ENCODE measurements at places on chromosomes 7 and 10.

DNA sequence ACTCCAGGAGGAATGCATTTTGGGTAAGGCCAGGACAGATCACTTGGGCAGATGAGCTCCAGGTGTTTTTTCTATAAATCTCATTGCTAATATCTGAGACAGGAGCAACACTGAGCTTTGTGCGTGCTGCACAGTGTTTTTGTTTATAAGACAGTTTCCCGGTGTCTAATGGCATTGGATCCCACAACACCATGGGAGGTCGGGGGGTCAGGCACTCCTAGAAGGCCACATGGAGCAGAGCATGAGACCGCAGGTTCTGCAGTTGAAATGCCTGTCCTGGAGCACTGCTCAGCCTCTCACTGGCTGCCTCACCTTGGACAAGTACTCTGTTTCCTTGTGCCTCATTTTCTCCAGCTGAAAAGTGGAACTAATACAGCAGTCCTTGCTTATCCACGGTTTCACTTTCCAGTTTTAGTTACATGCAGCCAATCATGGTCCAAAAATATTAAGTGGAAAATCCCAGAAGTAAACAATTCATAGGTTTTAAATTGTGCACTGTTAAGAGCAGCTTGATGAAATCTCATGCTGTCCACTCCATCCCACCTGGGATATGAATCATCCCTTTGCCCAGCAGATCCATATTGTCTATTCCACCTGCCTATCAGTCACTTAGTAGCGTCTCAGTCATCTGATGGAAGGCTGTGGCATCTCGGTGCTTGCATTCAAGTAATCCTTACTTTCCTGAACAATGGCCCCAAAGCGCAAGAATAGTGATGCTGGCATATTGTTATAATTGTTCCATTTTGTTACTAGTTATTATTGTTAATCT, 35.2 kb downstream of the ATXN7L1 start:
- no peak for DNase-seq

DNA sequence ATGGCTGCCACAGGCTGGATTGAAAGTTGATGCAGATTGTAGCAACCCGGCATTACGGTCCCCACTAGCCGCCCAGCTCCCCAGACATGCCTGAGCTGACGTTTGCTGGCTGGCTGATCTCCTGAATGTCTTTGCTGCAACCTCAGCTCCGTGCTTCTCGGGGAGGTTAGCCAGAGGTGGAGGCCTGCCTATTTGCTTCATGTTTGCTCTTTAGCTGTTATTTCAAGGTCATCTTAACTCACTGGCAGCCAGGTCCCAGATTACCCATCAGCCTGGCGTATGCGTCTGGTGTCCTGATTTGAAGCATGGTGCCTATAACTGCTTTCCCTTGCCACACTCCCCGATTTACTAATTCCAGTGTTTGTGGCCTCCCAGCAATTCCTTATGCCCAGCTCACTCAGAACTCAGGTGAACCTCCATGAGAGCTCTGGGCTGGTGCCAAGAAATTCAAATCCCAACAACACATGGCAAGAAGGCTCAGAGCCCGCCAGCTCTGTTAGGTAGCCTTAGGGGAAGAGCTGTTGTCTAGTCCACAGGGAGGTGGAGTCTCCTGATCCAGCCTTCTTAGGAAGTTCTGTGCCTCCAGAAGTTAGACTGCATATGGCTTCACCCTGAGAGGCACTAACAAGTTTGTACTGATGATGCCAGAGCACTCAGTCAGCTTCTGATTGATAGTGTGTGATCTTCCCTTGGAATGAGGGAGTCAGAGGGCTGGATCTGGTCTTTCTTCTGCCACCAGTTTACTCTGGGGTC, 69.7 kb upstream of the EXOC4 start:
- DNase-seq: no peak

- no peak for DNase-seq
Observed at GRCh38 chr7:101303102-101303701, 18.4 kb downstream of the IFT22 start.

GRCh38 chr7:11689096-11689495, 142.9 kb downstream of the THSD7A start:
- no peak for DNase-seq

DNA sequence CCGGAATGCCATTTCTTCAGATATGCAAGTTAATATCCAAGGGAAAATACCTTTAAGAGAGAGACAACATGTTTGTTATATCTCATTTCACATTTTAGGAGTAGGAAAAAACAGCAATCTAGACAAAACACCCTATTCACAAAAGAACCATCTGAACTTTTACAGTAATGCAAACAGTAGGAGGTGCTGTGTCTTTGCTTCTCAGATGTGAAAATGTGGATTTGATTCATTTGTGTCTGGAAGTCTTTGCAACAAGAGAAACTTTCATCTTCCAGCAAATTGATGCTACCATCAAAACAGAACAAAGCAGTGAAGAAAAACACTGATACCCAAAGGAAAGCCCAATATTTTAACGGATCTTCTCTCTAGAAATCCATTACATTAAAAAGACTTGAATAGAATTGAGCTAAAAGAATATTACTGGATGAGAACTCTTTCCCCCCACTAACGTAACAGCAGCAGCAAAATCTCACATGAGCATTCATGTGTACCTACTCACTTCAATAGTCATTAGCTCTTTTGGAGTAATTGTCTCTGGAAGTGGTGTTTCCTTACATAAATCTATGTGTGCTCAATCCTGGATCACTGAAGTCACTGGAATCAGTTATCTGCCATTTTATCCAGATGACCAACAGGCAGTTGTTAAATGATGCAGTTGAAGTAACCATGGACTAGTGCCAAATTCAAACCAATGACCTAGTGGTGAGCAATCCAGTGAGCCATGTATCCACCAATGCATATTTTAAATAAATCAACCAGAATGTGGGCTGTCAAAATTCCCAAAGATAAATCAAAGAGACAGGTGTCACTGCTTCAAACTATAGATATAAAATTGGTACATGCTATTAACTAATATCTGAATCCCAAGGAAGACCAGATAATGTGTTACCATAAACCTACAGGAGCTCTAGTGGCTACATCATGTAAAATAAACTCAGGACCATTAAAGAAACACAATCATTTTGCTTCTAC, 1.8 kb downstream of the SEMA3C start:
- no peak for DNase-seq

- DNase-seq: no peak
Observed at GRCh38 chr7:69843653-69844052, 245.4 kb downstream of the AUTS2 start.

DNA sequence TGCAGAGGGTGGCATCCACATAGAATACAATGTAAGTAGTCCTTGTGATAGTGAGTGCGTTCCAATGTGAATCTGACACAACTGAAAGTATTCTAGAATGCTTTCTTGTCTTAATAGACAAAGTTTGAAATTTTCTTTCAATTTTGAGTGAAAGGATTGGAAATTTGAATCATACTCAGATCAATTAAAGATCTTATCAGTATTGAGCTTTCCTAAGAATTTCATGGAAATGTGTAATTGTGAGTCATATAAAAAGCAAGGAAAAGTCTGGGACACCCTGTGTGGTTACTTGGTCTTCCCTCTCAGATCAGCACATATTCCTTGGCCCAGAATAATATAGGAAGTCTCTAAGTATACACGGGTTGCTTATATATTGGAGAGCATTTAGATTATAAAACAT, 99.1 kb downstream of the MBL2 start:
- DNase-seq: no peak

DNA sequence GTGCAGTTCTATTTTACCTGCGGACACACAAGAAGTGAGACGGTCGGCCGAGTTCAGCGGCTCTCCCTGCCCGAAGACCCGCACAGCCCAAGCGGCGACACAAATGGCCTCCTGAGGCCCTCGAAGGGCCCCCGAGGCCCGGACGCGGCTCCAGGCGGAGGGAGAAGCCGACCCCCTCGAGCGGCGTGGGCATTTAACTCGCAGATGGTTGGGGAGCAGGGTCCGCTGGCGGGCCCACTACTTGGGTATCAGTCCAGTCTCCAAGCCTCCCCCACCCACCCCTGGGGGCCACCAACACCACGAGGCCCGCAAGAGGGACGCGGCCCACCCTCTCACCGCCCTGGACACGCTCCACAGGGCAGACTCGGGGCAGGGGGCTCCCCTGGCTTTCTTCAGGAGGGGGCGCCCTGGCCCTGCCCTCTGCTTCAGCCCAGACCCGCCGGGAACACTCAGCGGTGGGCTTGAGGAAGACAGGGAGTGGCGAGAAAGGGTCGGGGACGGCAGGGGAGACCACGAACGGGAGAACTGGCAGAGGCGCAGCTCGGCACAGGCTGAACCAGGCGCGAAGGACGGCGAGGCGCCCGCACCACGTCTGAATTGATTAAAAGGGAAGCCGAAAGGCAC, 1.7 kb downstream of the IGF2BP3 start:
- DNase-seq: no peak

GRCh38 chr7:157845203-157845835, 508.5 kb downstream of the DNAJB6 start:
- no peak for DNase-seq

DNA sequence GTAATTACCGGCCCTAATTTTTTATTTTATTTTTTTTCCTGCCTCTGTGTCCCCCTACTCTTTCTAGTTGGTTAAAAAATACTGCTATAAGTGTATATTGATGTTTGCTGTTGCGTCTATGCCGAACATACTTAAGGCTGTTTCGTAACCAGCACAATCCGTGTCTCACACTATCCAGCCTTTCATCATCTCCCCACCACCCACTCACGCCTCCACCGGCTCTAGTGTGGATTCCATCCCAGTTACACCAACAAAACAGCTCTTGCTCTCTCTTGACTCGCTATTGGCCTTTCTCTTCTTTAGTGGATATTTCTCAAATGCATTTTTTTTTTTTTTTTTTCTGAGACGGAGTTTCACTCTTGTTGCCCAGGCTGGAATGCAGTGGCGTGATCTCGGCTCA, 70.1 kb upstream of the CAMK1D start:
- DNase-seq: no peak

DNA sequence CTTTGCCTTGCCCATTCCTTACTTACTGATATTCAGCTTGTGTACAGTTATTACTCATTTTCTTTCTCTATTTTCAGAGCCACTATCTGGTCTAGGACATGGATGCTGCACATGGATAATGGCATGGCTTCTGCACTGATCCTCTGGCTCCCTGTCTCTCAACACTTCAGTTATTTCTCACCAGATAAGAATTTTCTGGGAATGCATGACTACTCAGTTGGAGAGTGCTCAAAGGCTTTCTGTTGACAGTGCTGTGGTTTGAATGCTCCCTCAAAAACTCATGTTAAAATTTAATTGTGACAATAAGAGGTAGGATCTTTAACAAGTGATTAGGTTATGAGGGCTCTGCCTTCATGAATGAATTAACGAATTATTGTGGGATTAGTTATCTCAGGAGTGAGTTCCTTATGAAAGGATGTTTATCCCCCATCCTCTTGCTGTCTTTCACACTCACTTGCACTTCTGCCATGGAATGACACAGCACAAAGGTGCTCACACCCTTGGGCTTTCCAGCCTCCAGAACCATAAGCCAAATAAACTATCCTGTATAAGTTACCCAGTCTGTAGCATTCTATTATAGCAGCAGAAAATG, 16.1 kb upstream of the PIK3CG start:
- no peak for DNase-seq

DNA sequence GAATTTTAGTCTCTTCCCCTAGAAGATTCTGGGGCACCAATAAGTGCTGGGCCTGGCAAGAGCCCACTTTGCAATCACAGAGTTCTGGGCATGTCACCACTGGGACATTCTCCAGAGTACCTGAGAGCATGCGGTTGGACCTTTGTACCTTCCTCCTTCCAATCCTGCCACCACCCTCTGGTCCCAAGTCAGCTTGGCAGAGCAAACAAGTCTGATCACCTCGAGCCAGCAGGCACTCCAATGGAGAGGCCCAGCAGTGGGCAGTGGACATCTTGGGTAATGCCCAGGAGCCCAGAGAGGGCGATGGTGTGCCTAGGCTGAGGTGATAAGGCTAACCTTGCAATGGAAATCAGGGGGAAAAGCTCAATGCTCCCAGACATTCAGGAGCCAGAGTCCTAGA, 43.4 kb downstream of the SH3PXD2A start:
- no peak for DNase-seq

- no peak for DNase-seq
Observed at GRCh38 chr10:33142295-33142694, 184.3 kb upstream of the ITGB1 start.

DNA sequence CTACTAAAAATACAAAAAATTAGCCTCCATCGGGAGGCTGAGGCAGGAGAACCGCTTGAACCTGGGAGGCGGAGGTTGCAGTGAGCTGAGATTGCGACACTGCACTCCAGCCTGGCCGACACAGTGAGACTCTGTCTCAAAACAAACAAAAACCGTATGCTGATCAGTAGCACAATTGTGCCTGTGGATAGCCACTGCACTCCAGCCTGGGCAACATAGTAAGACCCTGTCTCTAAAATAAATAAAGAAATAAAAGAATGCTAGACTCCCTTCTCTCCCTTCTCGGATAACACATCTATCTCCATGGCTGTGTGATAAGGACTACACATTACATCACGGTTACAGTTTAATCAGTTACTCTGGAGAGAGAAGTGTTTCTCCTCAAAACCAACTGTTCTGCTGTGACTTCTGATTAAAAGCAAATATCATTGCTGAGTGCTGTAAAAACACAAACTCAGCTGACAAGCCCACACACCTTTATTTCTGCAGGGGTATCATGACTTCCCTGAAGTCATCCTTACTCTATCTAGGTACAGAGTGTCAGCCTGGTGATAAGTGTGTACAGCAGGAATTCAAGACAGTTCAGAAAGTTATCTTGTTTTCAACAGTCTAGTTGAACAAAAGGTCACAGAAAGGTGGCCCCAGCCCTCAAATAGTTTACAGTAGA, 5.3 kb upstream of the ARHGAP19 start:
- no peak for DNase-seq

DNA sequence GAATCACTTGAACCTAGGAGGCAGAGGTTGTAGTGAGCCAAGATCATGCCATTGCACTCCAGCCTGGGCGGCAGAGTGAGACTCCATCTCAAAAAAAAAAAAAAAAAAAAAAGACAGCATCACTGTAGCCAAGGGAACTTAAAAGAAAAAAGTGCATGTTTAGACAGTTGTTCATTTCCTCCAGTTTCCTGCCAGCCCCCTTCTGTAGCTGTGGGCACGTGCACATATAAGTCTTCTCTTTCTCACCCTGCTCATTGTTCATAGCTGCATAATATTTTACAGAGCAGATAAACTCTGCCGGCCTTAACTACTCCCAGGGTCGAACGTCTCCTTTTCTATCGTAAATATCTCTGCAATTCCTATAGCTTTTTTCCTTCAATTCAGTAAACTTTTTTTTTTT, 132.6 kb downstream of the LHPP start:
- DNase-seq: no peak

- DNase-seq: no peak
Observed at GRCh38 chr10:55397777-55398496, 596.9 kb upstream of the PCDH15 start.

DNA sequence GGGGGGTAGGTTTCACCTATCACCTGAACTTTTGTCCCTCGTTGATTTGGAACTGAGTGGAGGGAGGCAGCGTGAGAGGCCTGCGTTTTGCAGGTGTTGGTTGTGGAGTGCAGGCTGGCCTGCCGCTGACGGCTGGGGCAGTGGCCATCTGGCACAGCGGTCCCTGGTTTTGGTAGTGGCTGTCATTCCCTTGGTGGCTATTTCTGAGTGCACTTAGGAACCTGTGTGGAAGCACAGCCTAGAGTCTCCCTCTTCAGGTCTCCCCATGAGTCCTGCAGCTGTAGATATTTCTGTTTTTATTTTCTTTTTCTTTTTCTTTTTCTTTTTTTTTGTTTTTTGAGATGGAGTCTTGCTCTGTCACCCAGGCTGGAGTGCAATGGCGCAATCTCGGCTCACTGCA, 129.2 kb downstream of the CUL2 start:
- DNase-seq: no peak

- DNase-seq: no peak
Observed at GRCh38 chr10:12852687-12853086, 148.8 kb downstream of the CCDC3 start.

Data from activated CD8-positive, alpha-beta memory T cell treated with anti-CD3 and anti-CD28 coated beads for 4 hours (primary cell).